A549 treated with CORT108297 at 1 μM for 4 hours (cell line): ENCODE measurements at places on chromosomes 12 and 14. TPM values are rescaled to one million over a fixed set of nuclear protein-coding genes. Genes with fewer than 3 reads are reported as not detected.

SELPLG gene
- total RNA-seq: 0.63 to 1.4 TPM (median 0.83 TPM) in 5 replicates

SDR9C7 gene
- not detected in 5 replicates for total RNA-seq

FAM90A1 gene
- total RNA-seq: 0.03 to 0.10 TPM (median 0.07 TPM) in 5 replicates

AHNAK2 gene
- 182 to 238 TPM (median 196 TPM) in 5 replicates for total RNA-seq

PLD4 gene
- total RNA-seq: 0.06 to 0.12 TPM (median 0.06 TPM) in 4 of 5 replicates, not detected in the other

CLMN gene
- 3.2 to 5.6 TPM (median 5.1 TPM) in 5 replicates for total RNA-seq

PARPBP gene
- 18.7 to 25.3 TPM (median 22.1 TPM) in 5 replicates for total RNA-seq

GAPDH gene
- 6,866 to 9,447 TPM (median 8,977 TPM) in 5 replicates for total RNA-seq

DNAJC22 gene
- total RNA-seq: 18.1 to 23.3 TPM (median 19.4 TPM) in 5 replicates

PRMT5 gene
- total RNA-seq: 105 to 136 TPM (median 107 TPM) in 5 replicates

OAS2 gene
- 0.21 to 0.27 TPM (median 0.23 TPM) in 5 replicates for total RNA-seq

PRH2 gene
- total RNA-seq: 0.16 to 0.47 TPM in 2 of 5 replicates, not detected in the others

LRRIQ1 gene
- 0.73 to 1.4 TPM (median 0.89 TPM) in 5 replicates for total RNA-seq

PRPF40B gene
- total RNA-seq: 5.6 to 9.4 TPM (median 7.4 TPM) in 5 replicates

DTX1 gene
- total RNA-seq: 0.32 to 0.62 TPM (median 0.42 TPM) in 5 replicates

TMPRSS12 gene
- total RNA-seq: not detected in 5 replicates

FAR2 gene
- total RNA-seq: not detected in 5 replicates

B4GALNT3 gene
- 0.43 to 0.81 TPM (median 0.59 TPM) in 5 replicates for total RNA-seq

KCTD10 gene
- 39.5 to 53.6 TPM (median 44.7 TPM) in 5 replicates for total RNA-seq

PZP gene
- total RNA-seq: not detected in 5 replicates

SPX gene
- 1.9 to 2.9 TPM (median 2.5 TPM) in 5 replicates for total RNA-seq

SMIM41 gene
- total RNA-seq: not detected in 5 replicates

EPYC gene
- not detected in 5 replicates for total RNA-seq

CDCA3 gene
- total RNA-seq: 80.3 to 93.7 TPM (median 82.1 TPM) in 5 replicates

RECQL gene
- 44.2 to 78.2 TPM (median 60.0 TPM) in 5 replicates for total RNA-seq

KRT80 gene
- 48.5 to 70.6 TPM (median 60.1 TPM) in 5 replicates for total RNA-seq

SERPINA1 gene
- 0.54 to 0.88 TPM (median 0.67 TPM) in 5 replicates for total RNA-seq

FSCB gene
- not detected in 5 replicates for total RNA-seq

SOX5 gene
- total RNA-seq: not detected in 5 replicates

ADCY4 gene
- not detected in 5 replicates for total RNA-seq

KRT74 gene
- not detected in 5 replicates for total RNA-seq

SSPN gene
- total RNA-seq: 0.42 to 0.55 TPM (median 0.53 TPM) in 5 replicates

SERPINA10 gene
- 0.02 to 0.04 TPM in 2 of 5 replicates, not detected in the others for total RNA-seq

TAS2R14 gene
- total RNA-seq: 0.30 to 0.96 TPM (median 0.58 TPM) in 5 replicates

ENDOU gene
- total RNA-seq: not detected in 5 replicates

C12orf54 gene
- total RNA-seq: not detected in 5 replicates

RTN1 gene
- total RNA-seq: 0.02 to 0.06 TPM in 2 of 5 replicates, not detected in the others

TNS2 gene
- total RNA-seq: 20.4 to 34.4 TPM (median 32.3 TPM) in 5 replicates

NKX2-8 gene
- total RNA-seq: 1.7 to 4.3 TPM (median 3.9 TPM) in 5 replicates

SLC41A2 gene
- 21.6 to 25.4 TPM (median 22.3 TPM) in 5 replicates for total RNA-seq

KRT77 gene
- not detected in 5 replicates for total RNA-seq

GDF11 gene
- 2.4 to 5.3 TPM (median 5.0 TPM) in 5 replicates for total RNA-seq
